Pancreas (tissue), 10 donors: ENCODE measurements at places on chromosomes 2 and 18. TPM values are rescaled to one million over a fixed set of nuclear protein-coding genes. Genes with fewer than 3 reads are reported as not detected.

DNA sequence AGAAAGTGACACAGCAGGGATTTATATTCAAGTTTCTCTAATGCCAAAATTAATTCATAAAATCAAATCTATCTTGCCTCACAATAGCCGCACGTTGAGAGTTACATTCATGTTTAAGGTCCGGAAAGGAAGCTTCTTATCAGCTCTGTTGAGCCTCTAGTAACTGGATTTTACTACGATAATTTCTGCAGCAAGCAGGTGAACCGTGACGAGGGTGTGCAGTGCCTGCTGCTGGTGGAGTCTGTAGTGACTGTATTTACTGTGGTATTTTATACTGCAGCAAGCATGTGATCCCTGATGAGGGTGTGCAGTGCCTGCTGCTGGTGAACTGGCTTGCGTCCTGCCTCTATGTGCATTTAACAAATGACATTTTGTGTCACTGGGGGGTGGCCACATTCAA lies 120.0 kb downstream of the SNTG2 start:
- H3K36me3 ChIP-seq: no peaks in the 10 kb centered on the region
- no peaks in the 10 kb centered on the region for H3K27me3 ChIP-seq
- no peak overlapping the region for H3K4me3 ChIP-seq
- H3K27ac ChIP-seq: no peak overlapping the region

DNA sequence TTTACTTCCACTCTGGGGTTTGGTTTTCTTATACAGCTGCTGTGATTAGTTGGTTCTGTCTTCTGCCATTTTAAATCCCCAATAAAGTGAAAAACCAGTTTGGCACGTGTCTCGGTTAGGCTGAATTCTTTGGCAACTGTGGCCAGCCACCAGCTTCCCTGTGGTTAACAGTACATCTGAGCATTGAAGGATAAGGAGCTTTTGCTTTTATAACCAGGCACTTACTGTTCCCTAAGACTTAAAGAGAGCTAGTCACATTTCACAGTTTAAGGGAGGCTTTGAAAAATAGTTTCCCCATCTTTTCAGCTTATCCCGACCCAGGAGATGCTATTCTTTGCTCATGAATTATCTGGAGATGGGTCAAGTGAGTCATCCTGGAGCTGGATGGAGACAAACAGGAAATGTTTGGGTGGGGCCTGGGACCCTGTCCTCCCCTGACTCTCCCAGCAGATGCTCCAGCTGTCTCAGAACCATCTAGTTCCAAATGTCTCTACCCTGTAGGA lies 57.3 kb upstream of the EML6 start:
- no peak overlapping the region for H3K4me3 ChIP-seq
- peaks cover 32% of the 10 kb centered on the region for H3K4me1 ChIP-seq
- no peak for DNase-seq

DNA sequence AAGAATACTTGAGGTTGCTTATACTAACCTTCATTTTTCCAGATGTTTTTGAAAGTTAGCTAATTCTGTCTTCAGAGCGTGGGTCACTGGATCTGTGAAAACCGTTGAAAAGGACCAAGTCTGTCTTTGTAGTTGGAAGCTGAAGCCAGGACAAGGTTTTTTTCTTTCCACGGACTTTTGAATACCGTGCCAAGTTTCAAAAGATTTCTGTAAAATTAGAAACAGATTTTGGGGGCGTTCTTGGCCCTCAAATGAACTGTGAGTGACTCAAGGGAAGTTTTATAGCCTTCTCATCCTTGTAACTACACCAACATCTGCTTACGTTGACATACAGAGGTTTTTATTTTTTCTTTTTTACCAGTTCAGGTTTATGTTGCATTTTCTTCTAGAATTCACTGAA lies at the start of gene FAP:
Gene FAP, minus strand, starts transcription at position 152 of the 400 bp plus-strand sequence. Its CDS starts 118 bp downstream, at position 34.
- H3K4me3 ChIP-seq: no peak within 1 kb of the TSS
- H3K36me3 ChIP-seq: no peaks in the 10 kb centered on the region
- no peak within 1 kb of the TSS for H3K27ac ChIP-seq
- H3K4me1 ChIP-seq: no peaks in the 10 kb centered on the region
- DNase-seq: no peak
- no peaks in the 10 kb centered on the region for H3K27me3 ChIP-seq

TIGD1 gene
- total RNA-seq: 2.0 TPM

ERFE gene
- 0.29 TPM for total RNA-seq

DNA sequence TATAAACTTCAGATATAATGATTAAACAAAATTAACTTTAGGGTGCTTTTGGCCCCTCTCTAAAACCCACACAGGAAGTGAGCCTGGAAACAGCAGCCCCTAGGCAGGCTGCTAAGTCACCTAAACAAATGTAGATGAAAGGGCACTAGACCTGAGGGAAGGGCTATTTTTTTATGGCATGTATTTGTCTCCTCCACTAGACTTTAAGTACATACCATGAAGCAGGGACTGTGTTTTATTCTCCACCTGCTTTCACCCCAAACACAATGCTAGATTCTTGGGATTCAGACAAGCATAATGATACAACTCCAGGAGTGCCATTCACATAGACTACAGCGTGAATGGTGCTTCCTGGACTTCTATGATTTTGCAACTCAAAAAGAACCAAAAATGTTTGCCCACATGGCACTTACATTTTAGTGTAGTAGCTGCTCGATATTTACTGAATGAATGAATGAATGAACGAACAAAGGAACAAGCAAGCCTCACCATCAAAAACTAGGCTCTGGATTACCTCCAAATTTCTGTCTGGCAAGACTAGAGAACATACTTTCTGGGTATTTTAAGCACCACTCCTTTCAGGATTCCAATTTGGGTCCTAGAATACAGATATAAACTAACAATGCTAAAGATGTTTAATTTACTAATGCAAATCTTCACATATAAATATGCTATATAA lies 10.1 kb downstream of the ATAD2B start:
- no peak for DNase-seq
- H3K4me3 ChIP-seq: no peak overlapping the region
- peaks cover 6% of the 10 kb centered on the region for H3K4me1 ChIP-seq

TDRD15 gene
- total RNA-seq: not detected

DNA sequence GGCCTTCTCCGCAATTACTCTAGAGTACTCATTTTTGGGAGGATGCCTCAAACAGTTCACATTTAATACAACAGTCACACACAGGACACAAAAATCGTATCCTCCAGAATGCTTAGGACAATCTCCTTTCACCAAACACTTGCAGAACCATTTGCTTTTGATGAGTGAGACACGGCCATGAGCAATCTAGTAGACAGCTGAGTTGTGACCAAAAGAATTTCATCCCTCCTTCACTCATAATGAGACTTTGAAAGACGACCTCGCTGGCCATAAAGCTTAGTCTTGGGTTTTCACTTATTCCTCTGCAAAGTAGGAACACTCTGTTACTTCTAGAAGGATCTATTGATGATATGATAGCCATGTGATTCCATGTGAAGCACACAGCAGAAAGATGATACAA lies 87.5 kb upstream of the SLC35G4 start:
- no peaks in the 10 kb centered on the region for H3K36me3 ChIP-seq
- H3K4me3 ChIP-seq: no peak overlapping the region
- no peaks in the 10 kb centered on the region for H3K4me1 ChIP-seq
- no peaks in the 10 kb centered on the region for H3K27me3 ChIP-seq
- DNase-seq: no peak

MYOM1 gene
- 4.7 TPM for total RNA-seq

GRCh38 chr18:2872095-2872494 lies 25.3 kb downstream of the EMILIN2 start:
- no peaks in the 10 kb centered on the region for H3K27me3 ChIP-seq
- no peaks in the 10 kb centered on the region for H3K4me1 ChIP-seq
- no peak overlapping the region for H3K4me3 ChIP-seq
- no peak for DNase-seq
- no peak overlapping the region for H3K27ac ChIP-seq
- no peaks in the 10 kb centered on the region for H3K36me3 ChIP-seq

GRCh38 chr2:105643405-105644173 lies 101.1 kb upstream of the NCK2 start:
- H3K27ac ChIP-seq: no peak overlapping the region
- H3K4me3 ChIP-seq: no peak overlapping the region
- no peak for DNase-seq

FAHD2A gene
- 18.4 TPM for total RNA-seq

DNA sequence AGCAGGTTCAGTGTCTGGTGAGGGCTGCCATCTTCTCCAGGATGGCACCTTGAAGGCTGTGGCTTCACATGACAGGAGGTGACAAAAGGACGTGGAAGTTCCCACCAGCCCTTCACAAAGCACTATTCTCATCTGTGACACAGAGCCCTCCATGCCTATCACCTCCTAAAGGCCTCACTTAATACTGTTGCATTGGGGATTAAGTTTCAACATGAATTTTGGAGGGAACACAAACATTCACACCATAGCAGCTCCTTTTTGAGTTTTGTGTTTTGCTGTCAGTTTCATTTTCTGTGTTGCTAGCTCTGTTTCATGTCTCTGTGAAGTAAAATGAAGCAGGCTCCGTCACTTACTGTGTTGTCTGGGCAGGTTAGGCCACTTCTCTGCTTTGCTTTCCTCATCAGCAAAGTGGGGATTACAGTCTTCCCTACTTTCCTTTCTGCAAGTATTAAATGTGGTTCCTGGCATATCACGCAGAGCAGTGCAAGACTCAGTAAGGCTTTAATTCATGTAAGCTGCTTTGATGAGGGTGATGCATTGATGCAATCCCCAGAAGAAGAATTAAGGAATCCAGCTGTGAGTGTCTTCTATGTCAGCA lies 31.6 kb downstream of the LIMS1 start:
- H3K4me1 ChIP-seq: peaks cover 5% of the 10 kb centered on the region
- no peak overlapping the region for H3K27ac ChIP-seq
- H3K27me3 ChIP-seq: no peaks in the 10 kb centered on the region
- no peak overlapping the region for H3K4me3 ChIP-seq
- no peaks in the 10 kb centered on the region for H3K36me3 ChIP-seq
- no peak for DNase-seq

GRCh38 chr2:45388541-45389100 lies 222.4 kb downstream of the SRBD1 start:
- H3K36me3 ChIP-seq: no peaks in the 10 kb centered on the region
- no peaks in the 10 kb centered on the region for H3K4me1 ChIP-seq
- no peak overlapping the region for H3K4me3 ChIP-seq

DNA sequence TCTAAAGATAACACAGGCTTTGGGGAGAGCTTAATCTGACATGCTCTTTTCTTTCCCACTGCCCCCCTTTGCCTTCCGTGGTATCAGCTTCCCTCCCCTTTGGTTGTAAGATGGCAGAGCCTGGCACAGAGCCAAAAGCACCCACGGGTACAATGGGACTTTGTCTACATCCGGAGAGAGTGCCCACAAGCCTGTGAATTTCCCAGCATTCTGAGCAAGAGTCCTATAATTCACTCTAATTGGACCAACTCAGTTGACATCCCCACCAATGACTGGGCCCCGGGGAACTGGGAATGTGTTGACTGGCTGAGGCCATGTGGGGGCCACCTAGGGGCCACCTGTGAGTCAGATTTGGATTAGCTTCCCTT lies 20.1 kb upstream of the C2orf72 start:
- H3K36me3 ChIP-seq: no peaks in the 10 kb centered on the region
- H3K4me3 ChIP-seq: no peak overlapping the region
- H3K27me3 ChIP-seq: no peaks in the 10 kb centered on the region
- DNase-seq: no peak

- no peaks in the 10 kb centered on the region for H3K27me3 ChIP-seq
- no peaks in the 10 kb centered on the region for H3K36me3 ChIP-seq
- DNase-seq: no peak
- H3K27ac ChIP-seq: no peak overlapping the region
Observed at GRCh38 chr18:62399276-62399675, 74.2 kb downstream of the TNFRSF11A start.

DNA sequence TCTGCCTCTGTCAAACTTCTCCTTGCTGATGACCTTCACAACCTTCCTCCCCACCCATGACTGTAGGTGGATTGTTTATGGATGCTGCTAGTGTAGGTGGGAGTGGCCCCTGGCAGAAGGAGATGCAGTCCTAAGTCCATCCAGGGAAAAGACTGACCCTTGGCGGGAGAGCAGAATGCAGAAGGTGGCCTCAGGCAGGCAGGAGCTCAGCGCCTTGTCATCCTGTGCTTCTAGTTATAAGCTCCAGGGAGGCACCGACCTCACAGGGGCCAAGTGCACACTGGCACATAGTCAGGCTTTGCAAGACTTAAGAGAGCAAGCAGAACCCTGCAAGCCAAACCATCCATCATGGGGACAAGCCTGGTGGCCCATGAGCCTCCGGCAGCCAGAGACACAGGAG lies 74.4 kb downstream of the CAPN13 start:
- H3K4me1 ChIP-seq: no peaks in the 10 kb centered on the region
- no peak overlapping the region for H3K27ac ChIP-seq
- no peaks in the 10 kb centered on the region for H3K27me3 ChIP-seq
- H3K36me3 ChIP-seq: no peaks in the 10 kb centered on the region
- DNase-seq: peak; percentile 27

UPP2 gene
- not detected for total RNA-seq

DNA sequence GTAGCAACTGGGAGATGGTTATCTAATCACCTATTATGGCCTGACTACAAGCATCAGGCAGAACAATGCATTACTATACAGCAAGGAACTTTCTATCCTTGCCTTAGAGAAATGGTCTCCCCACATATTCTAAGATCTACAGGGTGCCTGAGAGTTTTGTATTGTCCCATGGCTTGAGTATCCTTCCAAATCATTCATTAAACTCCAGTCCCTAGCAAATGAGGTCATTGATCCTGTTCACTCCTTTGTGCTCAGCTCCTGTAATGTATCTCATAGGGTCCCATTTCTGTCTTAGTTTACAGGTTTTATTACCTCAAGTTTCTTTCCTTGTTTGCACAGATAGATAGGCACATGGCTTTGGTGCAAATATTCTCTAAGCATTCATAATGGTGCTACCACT lies 9.0 kb downstream of the HNMT start:
- no peaks in the 10 kb centered on the region for H3K36me3 ChIP-seq
- peaks cover 48% of the 10 kb centered on the region for H3K4me1 ChIP-seq
- no peak overlapping the region for H3K4me3 ChIP-seq
- DNase-seq: no peak
- H3K27me3 ChIP-seq: no peaks in the 10 kb centered on the region
- H3K27ac ChIP-seq: no peak overlapping the region

RTP5 gene
- total RNA-seq: not detected

VIT gene
- total RNA-seq: 0.44 TPM

GRCh38 chr2:239363946-239364637 lies 36.7 kb downstream of the HDAC4 start:
- no peaks in the 10 kb centered on the region for H3K27me3 ChIP-seq
- no peak overlapping the region for H3K27ac ChIP-seq
- no peak for DNase-seq
- H3K4me3 ChIP-seq: no peak overlapping the region
- H3K36me3 ChIP-seq: no peaks in the 10 kb centered on the region
- H3K4me1 ChIP-seq: no peaks in the 10 kb centered on the region
